Stomach (tissue), 19 donors: ENCODE measurements at places on chromosomes 16 and 17. TPM values are rescaled to one million over a fixed set of nuclear protein-coding genes. Genes with fewer than 3 reads are reported as not detected.

DNA sequence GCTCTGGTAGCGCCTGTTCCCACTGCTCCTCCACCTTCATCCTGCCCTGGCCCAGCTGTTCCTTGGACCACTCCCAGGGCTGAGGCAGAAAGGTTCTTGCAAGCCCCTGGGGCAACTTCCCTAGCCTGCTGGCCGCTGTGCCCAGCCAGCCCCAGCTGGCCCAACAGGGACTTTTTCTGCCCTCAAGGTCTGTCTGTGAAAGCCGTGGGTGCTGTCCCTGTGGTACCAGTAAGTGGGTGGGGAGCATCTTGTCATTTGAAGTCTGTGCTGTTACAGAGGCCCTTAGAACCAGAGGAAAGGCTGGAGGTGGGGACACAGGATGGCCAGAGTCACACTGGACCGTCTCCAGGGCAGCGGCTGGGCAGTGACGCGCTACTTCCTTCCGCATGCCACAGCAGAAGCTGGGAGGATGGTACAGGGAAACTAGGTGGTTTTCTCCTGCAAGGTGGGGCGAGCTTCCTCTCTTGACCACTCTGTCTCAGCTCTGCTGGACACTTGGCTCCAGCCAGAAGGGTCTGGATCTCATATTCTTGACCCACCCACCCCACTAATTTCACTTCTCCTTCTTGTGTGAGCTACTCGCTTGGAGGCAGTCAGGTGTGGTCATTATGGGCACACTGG is 87.8 kb downstream of the PLCG2 start:
- H3K36me3 ChIP-seq, result no peaks in the 10 kb centered on the region
- H3K4me3 ChIP-seq, result no peak overlapping the region
- H3K4me1 ChIP-seq, result peaks cover 13% of the 10 kb centered on the region
- H3K27ac ChIP-seq, result peak overlapping the region; percentile 74
- H3K27me3 ChIP-seq, result no peaks in the 10 kb centered on the region

- no peaks in the 10 kb centered on the region for H3K36me3 ChIP-seq
- H3K27me3 ChIP-seq, result peaks cover 54% of the 10 kb centered on the region
Observed at GRCh38 chr16:8585857-8586256, 4.5 kb downstream of the TMEM114 start.

Gene TMEM114
- total RNA-seq, result not detected

Gene PLA2G15
- total RNA-seq, result 7.9 TPM

DNA sequence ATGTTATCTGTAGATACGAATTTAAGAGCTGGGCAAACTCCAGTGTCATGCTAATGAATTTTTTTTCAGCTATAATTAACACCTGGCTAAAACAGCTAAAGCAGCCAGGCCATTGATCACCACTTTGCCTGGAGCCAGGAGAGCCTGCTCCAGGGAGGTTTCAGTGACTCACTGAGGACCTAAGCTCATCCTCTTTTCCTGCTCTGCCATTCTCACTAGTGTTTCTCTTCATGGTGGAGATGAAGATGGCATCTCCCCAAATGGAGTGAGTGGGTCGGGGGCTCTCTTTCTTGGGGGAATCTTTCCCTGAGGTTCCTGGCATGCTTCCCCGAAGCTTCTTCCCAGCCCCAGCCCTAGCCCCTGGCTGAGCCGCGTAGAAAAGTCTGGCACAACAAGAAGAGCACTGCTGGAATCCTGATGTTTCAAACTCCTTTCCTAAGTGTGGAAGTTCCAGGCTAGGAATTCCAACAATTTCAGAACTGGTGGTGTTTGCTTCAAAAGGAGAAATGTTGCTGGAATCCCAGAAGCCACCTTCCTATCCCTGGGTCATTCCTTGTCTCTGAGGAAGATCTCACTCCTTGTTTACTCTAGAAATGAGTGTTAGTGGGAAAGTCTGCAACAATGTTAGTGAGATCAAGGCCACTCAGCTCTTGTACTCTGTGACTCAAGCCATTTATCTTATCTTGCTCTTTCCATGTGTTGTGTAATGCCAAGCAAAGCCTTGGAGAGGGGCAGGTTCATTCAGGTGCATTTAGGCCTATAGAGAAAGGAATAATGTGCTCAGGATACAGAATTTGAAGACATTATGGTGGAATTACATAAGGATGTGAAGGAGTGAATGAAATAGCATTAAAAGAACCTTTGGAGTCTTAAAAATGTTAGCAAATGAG is 26.0 kb upstream of the B4GALNT2 start:
- no peaks in the 10 kb centered on the region for H3K4me1 ChIP-seq
- no peaks in the 10 kb centered on the region for H3K27me3 ChIP-seq
- H3K4me3 ChIP-seq, result no peak overlapping the region
- peak; percentile 25 for DNase-seq

GRCh38 chr17:80108036-80108971 is 6.9 kb downstream of the GAA start:
- H3K36me3 ChIP-seq, result peaks cover 59% of the 10 kb centered on the region
- no peak overlapping the region for H3K4me3 ChIP-seq
- no peak overlapping the region for H3K27ac ChIP-seq

GRCh38 chr16:70470141-70470926 is 15.9 kb downstream of the FCSK start:
- H3K27ac ChIP-seq, result no peak overlapping the region
- DNase-seq, result no peak
- H3K4me1 ChIP-seq, result no peaks in the 10 kb centered on the region
- peaks cover 68% of the 10 kb centered on the region for H3K36me3 ChIP-seq
- H3K27me3 ChIP-seq, result no peaks in the 10 kb centered on the region
- H3K4me3 ChIP-seq, result no peak overlapping the region

DNA sequence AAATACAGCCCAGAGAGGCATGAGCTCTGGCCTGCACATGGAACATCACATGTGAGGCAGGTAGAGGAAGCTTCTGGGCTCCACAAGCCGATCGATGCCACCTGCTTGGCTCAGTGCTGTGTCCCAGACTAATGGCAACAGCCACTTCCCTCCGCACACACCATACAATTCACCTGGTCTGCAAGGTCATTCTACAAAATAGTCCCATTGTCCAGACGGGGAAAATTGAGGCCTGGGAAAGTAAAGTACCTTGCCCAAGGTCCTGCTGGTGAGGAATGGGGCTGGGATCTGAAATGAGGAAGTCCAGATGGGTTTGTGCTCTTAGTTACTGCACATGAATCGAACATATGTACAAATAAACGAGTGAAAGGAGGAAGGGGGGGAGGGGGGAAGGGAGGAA is 88.0 kb downstream of the LITAF start:
- H3K27me3 ChIP-seq, result no peaks in the 10 kb centered on the region
- peaks cover 31% of the 10 kb centered on the region for H3K4me1 ChIP-seq
- H3K4me3 ChIP-seq, result no peak overlapping the region
- no peak for DNase-seq

Gene ACAP1
- total RNA-seq, result 15.4 TPM

Gene RNF222
- not detected for total RNA-seq

Gene SGSH
- total RNA-seq, result 307 TPM

DNA sequence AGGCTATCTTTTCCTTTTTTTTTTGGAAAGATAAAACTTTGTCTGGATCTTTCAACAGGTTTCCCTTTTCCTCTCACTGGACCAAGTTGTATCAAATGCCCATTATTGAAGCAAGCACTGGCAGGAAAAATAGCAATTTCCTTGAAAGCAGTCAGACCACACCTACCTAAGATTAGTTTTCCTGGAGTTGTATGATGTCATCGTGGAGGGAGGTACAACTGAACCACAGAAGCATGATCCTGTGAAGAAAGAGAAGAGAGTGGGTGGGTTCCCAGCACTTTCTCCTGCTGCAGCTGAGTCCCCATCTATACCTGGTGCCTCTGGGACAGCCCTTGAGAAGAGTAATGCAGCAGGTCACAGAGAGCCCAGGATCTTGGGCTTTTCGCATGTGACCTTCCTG is 63.6 kb upstream of the ERCC4 start:
- no peaks in the 10 kb centered on the region for H3K4me1 ChIP-seq
- H3K36me3 ChIP-seq, result no peaks in the 10 kb centered on the region
- no peak overlapping the region for H3K27ac ChIP-seq

- no peaks in the 10 kb centered on the region for H3K27me3 ChIP-seq
- H3K4me1 ChIP-seq, result no peaks in the 10 kb centered on the region
- H3K4me3 ChIP-seq, result no peak overlapping the region
- H3K27ac ChIP-seq, result no peak overlapping the region
Observed at GRCh38 chr17:61805399-61805798, 57.9 kb downstream of the BRIP1 start.

GRCh38 chr16:88830258-88830657 is 18.5 kb upstream of the APRT start:
- DNase-seq, result no peak
- no peaks in the 10 kb centered on the region for H3K27me3 ChIP-seq
- H3K36me3 ChIP-seq, result peaks cover 53% of the 10 kb centered on the region
- H3K4me1 ChIP-seq, result no peaks in the 10 kb centered on the region
- no peak overlapping the region for H3K4me3 ChIP-seq

DNA sequence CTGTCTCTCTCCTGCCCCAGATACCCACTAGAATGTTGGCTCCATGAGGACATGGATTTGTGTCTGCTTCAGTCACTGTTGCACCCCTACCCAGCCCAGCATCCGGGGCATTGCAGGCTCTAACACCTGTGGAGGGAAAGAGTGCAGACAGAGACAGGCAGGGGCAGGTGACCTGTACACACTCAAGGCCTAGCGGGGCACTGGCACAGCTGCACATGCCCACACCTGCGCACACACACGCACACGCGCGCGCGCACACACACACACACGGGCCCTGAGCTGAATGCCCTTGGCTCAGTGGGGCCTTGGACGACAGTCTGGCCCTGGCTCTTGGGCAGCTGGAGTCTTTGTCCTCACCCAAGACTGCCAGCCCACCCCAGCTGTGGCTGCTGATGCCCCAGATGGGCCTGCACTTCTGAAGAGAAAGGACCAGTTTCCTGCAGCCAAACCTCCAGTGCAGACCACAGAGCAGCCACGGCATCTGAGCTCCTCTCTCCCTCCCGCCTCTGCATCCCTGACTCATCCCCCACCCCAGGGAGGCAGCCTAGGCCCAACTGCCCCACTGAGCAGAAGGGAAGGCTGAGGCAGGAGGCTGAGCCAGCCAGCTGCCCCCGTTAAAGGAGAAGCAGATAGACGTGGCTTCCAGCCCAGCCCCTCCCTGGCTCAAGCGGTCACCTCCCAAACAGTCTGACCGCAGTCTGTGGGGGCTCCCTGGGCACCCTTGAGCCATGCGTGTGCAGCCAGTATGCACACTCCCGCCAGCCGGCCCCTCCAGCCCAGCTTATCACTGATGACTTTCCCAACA is 12.3 kb upstream of the RAI1 start:
- no peak overlapping the region for H3K27ac ChIP-seq
- H3K36me3 ChIP-seq, result no peaks in the 10 kb centered on the region
- H3K27me3 ChIP-seq, result peaks cover 9% of the 10 kb centered on the region
- DNase-seq, result no peak

- no peaks in the 10 kb centered on the region for H3K36me3 ChIP-seq
- no peaks in the 10 kb centered on the region for H3K4me1 ChIP-seq
- no peak for DNase-seq
- no peak overlapping the region for H3K27ac ChIP-seq
Observed at GRCh38 chr16:24418733-24419132, 120.6 kb upstream of the RBBP6 start.

- H3K27ac ChIP-seq, result no peak overlapping the region
- peaks cover 8% of the 10 kb centered on the region for H3K4me1 ChIP-seq
- no peak for DNase-seq
Observed at GRCh38 chr17:9472541-9472940, 103.1 kb downstream of the STX8 start.
